ENCODE measurements at places on chromosomes 2 and 18. TPM values are rescaled to one million over a fixed set of nuclear protein-coding genes. Genes with fewer than 3 reads are reported as not detected.

- no peaks in the 10 kb centered on the region for H3K4me1 ChIP-seq
- no peak overlapping the region for H3K27ac ChIP-seq
- no peaks in the 10 kb centered on the region for H3K36me3 ChIP-seq
- no peak for DNase-seq
- H3K4me3 ChIP-seq = no peak overlapping the region
- no peaks in the 10 kb centered on the region for H3K27me3 ChIP-seq
Observed at GRCh38 chr2:55452879-55453278, 33.2 kb upstream of the CCDC88A start.

The CD8B2 gene
- total RNA-seq = not detected

- no peaks in the 10 kb centered on the region for H3K4me1 ChIP-seq
- no peak overlapping the region for H3K27ac ChIP-seq
- DNase-seq = no peak
- no peaks in the 10 kb centered on the region for H3K36me3 ChIP-seq
Observed at GRCh38 chr2:241219030-241219382, 30.5 kb downstream of the ANO7 start.

- H3K4me3 ChIP-seq = no peak overlapping the region
- no peak for DNase-seq
- H3K27me3 ChIP-seq = no peaks in the 10 kb centered on the region
- H3K36me3 ChIP-seq = no peaks in the 10 kb centered on the region
- H3K27ac ChIP-seq = no peak overlapping the region
- peaks cover 7% of the 10 kb centered on the region for H3K4me1 ChIP-seq
Observed at GRCh38 chr18:6784046-6784445, 54.5 kb downstream of the ARHGAP28 start.

GRCh38 chr18:50262977-50263376, 3.3 kb downstream of the CFAP53 start:
- H3K4me3 ChIP-seq = no peak overlapping the region
- peaks cover 2% of the 10 kb centered on the region for H3K4me1 ChIP-seq
- H3K27ac ChIP-seq = no peak overlapping the region
- H3K36me3 ChIP-seq = no peaks in the 10 kb centered on the region

DNA sequence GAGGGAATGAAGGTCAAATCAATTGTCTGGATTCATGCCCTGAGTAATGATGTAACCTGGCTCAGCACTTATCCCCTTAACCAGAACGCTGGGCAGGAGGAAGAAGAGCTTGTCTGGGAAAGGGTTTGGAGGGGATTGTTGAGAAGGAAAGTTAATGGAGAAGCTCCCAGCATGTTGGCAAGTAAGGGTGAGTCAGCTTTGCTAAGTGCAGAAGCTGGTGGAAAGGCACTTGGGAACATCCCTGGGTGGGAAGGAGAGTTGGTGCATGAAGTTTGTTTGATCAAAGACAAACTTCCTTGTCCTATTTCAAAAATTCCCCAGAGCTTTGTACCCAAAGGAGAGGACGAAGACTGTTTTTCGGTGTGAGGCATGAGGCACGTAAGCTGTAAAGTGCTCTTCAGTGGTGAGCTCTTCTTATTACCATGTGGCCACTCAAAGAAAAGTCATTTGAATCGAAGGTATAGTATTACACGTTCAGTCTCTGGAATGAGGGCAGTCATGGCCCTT, 17.6 kb upstream of the DAW1 start:
- H3K27ac ChIP-seq = peak overlapping the region; percentile 27
- no peaks in the 10 kb centered on the region for H3K27me3 ChIP-seq

GRCh38 chr2:11562476-11562875, 28.6 kb downstream of the GREB1 start:
- no peak for DNase-seq
- no peaks in the 10 kb centered on the region for H3K4me1 ChIP-seq
- H3K27me3 ChIP-seq = no peaks in the 10 kb centered on the region

The LOXHD1 gene
- 0.80 TPM for total RNA-seq

DNA sequence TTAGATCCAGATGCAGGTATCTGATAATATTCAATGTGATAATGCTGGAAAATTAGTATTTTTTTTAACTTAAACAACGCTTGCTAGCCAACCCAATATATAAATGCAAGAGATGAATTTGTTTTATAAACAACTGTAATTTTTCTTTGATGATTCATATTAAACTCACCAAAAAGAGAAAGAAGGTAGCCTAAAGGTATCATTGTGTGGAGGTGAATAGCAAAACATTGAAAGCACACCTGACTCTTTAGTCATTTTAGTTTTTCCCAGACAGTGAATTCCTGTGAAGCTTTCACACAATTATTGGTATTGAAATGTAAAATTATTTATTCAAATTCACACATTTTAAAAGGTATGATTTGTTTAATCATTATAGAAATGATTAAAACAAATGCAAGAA, 424.0 kb downstream of the NR4A2 start:
- H3K4me1 ChIP-seq = no peaks in the 10 kb centered on the region
- H3K27ac ChIP-seq = no peak overlapping the region
- no peaks in the 10 kb centered on the region for H3K36me3 ChIP-seq
- DNase-seq = no peak
- no peak overlapping the region for H3K4me3 ChIP-seq
- no peaks in the 10 kb centered on the region for H3K27me3 ChIP-seq

GRCh38 chr2:199602271-199602895, 144.6 kb upstream of the SATB2 start:
- H3K36me3 ChIP-seq = no peaks in the 10 kb centered on the region
- H3K4me1 ChIP-seq = no peaks in the 10 kb centered on the region
- H3K27me3 ChIP-seq = no peaks in the 10 kb centered on the region
- no peak for DNase-seq
- no peak overlapping the region for H3K4me3 ChIP-seq

The ERMN gene
- 1.6 TPM for total RNA-seq

- H3K4me1 ChIP-seq = no peaks in the 10 kb centered on the region
- no peak overlapping the region for H3K27ac ChIP-seq
- DNase-seq = no peak
- H3K4me3 ChIP-seq = no peak overlapping the region
Observed at GRCh38 chr18:70256994-70257393, 31.9 kb upstream of the SOCS6 start.

The OTX1 gene
- not detected for total RNA-seq

DNA sequence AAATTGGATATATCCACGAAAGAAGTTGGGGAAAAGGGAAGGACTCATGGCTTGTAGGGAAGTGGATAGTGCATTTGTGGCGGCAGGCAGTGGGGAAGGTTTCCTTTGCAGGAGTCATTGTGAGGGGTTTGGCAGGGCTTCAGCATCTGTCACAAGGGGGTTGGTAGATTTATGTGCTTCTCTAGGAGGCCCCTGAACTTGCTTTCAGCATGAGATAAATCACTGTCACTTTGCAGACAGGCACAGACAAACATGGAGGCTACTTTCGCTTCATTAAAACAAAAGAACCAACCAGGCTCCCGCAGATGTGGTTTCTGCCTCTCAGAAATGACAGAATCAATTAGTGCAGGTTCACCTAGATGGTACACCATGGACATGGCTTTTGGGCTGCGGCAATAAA, 340.7 kb downstream of the TGIF1 start:
- H3K27ac ChIP-seq = no peak overlapping the region
- no peak for DNase-seq
- H3K36me3 ChIP-seq = no peaks in the 10 kb centered on the region
- no peaks in the 10 kb centered on the region for H3K4me1 ChIP-seq

DNA sequence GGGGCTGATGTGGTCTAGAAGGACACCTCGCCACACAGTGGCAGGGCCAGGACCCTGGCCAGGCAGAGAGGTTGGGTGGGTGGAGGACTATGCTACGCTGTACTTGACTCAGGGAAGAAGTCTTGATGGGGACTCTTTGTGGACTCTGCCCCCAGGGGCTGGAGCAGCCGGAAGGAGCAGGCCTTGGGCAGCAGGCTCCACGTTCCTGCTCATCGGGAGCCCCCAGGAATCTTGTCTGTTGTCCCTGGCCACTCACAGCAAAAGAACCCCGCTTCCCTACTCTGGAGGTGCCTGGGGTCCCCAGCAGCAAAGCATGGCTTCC, 79.0 kb downstream of the POLR1A start:
- no peak for DNase-seq
- no peaks in the 10 kb centered on the region for H3K36me3 ChIP-seq
- no peaks in the 10 kb centered on the region for H3K27me3 ChIP-seq
- no peak overlapping the region for H3K4me3 ChIP-seq
- no peaks in the 10 kb centered on the region for H3K4me1 ChIP-seq

- no peaks in the 10 kb centered on the region for H3K4me1 ChIP-seq
- no peak for DNase-seq
- no peaks in the 10 kb centered on the region for H3K36me3 ChIP-seq
- H3K27ac ChIP-seq = no peak overlapping the region
- H3K27me3 ChIP-seq = no peaks in the 10 kb centered on the region
- no peak overlapping the region for H3K4me3 ChIP-seq
Observed at GRCh38 chr2:27001950-27002349, 30.8 kb upstream of the TMEM214 start.

GRCh38 chr2:43224131-43224570, 2.3 kb downstream of the ZFP36L2 start:
- peak; percentile 58 for DNase-seq
- H3K27me3 ChIP-seq = no peaks in the 10 kb centered on the region
- peaks cover 5% of the 10 kb centered on the region for H3K36me3 ChIP-seq
- no peaks in the 10 kb centered on the region for H3K4me1 ChIP-seq
- H3K27ac ChIP-seq = peak overlapping the region; percentile 99
- H3K4me3 ChIP-seq = peak overlapping the region; percentile 96

DNA sequence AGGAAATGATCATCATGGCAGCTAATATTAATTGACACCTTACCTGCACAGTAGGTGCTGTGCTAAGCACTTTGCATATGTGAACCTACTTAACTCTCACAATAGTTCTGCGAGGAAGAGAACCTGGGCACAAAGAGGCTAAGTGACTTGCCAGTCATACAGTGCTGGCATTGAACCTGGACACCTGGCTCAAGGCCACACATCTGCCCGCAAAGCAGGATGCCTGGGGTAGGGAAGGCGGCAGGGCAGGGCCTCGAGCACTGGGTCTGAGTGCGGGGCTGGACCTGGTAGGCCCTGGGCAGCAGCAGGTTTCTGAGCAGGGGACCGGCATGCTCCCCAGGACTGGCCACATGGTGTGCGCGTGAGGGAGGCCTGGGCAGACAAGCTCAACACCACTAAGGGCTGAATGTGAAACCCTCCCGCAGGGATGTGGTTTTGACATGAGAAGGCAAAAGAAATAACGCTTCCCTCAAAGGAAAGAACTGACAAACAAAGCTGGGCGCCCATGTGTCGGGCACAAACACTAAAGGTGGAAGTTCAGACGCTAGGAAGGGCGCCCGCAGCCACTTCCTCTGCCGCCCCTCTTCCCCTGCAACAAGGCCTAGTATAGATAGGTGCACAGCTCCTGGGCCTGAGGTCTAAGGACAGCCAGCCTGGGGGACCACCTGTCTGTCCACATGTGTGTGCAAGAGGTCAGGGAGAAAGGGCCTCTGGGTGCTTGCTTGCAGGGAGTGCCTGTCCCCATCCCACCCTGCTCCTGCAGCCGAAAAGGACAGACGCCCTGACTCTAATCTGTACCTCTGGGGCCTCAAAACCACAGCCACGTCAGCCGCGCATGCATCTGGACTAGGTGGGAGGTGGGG, 92.5 kb downstream of the ZFP36L2 start:
- no peaks in the 10 kb centered on the region for H3K36me3 ChIP-seq
- no peaks in the 10 kb centered on the region for H3K27me3 ChIP-seq
- H3K27ac ChIP-seq = peak overlapping the region; percentile 93
- H3K4me3 ChIP-seq = no peak overlapping the region
- peak; percentile 45 for DNase-seq

DNA sequence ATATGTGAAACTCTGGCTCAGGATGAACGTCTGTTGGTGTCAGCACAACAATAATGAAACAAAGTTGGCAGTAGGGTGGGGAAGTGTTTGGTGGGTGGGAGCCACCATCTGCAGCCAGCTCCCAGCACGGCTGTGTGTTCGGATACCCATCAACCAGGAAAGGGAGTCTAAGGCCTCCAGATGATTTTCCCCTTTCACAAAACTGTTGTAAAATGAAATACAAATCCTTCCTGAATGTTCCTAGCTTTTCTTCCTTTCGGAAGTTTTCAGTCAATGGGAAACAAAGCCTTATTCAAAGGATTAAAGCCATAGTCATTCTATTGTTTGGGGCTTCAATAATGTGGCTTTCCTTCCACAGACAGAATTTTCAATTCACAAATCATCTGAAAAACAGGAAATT, 14.5 kb upstream of the DARS1 start:
- DNase-seq = no peak
- no peaks in the 10 kb centered on the region for H3K36me3 ChIP-seq
- no peak overlapping the region for H3K27ac ChIP-seq
